ENCODE measurements at places on chromosomes 1 and 21.

DNA sequence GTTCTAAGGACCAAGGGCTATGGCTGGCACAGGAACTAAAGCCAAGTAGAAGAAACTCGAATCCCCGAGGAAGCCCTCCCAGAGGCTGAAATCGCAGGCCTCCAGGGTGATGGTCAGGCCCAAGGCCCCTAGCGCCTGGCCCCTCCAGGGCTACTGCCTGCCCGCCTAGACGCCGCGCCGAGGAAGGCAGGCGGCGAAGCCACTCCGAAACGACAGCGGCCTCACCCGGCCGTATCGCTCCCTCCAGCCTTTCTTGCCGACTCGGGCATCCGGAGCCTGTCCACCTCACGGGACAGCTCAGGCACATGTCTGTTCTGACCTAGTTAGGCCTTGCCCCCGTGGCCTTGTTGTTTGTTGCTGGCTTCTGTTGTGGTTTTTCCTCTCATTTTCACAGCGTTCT, 9.7 kb upstream of the LHX8 start:
- DNase-seq = no peak

DNA sequence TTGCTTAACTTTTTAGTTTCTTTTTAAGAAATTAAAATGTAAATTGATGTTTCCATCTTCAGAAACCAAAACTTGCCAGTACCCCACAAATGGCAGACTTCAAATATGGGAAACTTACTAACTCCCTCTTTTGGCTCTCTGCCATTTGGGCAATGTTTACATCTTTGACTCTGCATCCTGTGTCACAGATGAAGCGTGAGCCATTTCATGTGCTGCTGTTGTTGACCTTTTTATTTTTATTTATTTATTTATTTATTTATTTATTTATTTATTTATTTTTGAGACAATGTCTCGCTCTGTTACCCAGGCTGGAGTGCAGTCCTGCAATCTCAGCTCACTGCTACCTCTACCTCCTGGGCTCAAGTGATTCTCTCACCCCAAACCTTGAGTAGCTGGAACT, 16.0 kb upstream of the COG2 start:
- no peak for DNase-seq

DNA sequence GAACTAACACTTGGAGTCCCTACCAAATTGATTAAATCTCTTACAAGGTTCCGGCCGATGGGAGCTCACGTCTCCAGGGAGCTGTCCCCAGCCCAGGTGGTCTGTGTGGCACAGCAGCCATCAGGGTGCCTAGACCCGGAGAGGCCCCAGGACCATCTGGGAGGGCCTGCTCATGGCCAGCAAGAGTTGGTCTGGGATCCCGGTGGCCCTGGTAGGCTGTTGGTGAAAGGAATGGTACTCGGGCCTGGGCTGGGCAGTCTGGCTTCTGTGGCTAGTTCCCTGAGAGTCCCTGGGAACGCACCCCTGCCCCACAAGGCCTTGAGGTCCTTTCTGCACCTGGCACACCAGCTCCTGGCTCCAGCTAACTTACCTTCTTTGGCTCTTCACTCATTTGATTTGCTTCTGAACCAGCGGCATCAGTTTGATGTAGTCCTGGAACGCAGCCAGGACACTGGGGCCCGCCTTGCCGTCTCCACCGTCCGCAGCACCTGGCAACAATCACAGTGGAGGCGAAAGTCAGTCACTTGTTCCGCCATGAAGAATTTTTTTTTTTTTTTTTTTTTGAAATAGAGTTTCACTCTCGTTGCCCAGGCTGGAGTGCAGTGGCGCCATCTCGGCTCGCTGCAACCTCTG, 62.5 kb downstream of the SCCPDH start:
- no peak for DNase-seq

- no peak for DNase-seq
Measured at GRCh38 chr1:107464827-107465226, 324.0 kb downstream of the NTNG1 start.

- DNase-seq = no peak
Measured at GRCh38 chr1:54294887-54295286, 94.9 kb downstream of the MRPL37 start.

- DNase-seq = no peak
Measured at GRCh38 chr1:155947292-155947691, 5.9 kb downstream of the RXFP4 start.

DNA sequence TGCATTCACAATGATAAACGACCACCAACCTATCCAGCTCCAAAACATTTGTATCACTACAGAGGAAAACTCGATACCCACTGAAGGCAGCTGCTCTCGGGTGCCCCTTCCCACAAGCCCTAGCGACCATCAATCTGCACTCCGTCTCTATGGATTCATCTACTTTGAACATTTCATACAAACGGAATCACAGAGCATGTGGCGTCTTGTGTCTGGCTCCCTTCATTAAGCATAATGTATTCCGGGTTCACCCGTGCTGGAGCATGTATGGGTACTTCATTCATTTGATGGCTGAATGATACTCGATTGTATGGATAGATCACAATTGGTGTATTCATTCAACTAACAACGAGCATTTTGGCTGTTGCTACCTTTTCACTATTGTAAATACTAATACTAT, 340.2 kb downstream of the SMYD3 start:
- no peak for DNase-seq

GRCh38 chr1:56975446-56975845, 9.6 kb upstream of the C8B start:
- no peak for DNase-seq

DNA sequence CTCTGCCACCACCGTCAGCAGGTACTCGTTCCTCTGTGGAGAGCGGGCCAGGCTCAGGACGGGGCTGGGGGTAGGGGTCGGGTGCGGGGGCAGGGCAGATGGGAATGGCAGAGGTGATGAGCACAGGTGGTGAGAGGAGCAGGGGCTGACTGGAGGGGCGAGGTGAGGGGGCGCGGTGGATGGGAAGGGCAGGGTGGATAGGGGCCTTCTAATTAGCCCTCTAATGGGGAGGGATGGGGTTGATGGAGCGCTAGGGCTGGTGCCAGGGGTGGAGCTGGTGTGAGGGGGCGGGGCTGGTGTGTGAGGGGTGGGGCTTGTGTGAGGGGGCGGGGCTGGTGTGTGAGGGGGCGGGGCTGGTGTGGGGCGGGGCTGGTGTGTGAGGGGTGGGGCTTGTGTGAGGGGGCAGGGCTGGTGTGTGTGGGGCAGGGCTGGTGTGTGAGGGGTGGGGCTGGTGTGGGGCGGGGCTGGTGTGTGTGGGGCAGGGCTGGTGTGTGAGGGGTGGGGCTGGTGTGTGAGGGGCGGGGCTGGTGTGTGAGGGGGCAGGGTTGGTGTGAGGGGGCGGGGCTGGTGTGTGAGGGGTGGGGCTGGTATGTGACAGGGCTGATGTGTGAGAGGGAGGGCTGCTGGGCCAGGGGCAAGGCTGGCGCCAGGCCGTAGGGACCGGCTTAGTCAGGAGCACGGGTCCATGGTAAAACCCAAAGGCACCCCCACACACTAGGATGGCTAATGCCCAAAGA, 5.9 kb downstream of the KRTAP10-1 start:
- no peak for DNase-seq

DNA sequence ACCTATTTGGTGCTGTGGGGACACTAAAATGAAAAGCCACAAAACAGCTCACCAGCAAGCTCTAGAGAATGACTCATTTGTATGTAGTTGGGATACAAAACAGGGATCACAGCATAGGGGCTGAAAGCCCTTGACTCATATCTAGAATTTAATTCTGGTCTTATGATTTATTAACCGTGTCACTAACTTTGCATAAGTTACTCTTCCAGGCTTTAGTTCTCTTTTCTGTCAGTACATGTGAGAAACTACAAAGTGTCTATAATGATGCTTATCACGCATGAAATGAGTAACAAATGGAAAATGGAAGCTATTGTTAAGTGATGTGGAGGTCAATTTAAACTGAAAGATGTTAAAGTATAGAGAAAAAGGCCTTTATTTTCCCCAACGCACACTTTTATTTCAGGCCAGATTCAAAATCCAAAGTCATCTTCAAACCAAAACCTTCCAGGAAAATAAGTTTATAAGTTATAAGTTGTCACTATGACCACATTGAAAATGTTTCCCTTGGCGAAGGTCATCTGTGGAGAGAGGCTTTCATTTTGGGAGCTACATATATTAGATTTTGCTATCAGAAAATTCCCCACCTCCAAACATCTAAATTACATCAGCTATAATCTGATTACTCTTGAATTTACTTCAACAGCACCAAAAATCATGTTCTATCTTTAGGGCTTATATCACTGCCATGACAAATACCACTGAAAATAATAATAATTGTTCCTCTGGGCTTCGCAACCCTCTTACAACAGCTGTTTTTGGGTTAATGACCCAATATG, 430.5 kb downstream of the MRPL39 start:
- DNase-seq = peak; percentile 64

- DNase-seq = no peak
Measured at GRCh38 chr1:21670059-21670881, 1.1 kb upstream of the RAP1GAP start.

- DNase-seq = no peak
Measured at GRCh38 chr1:31433396-31433930, 20.4 kb downstream of the SERINC2 start.

- no peak for DNase-seq
Measured at GRCh38 chr1:198942466-198942865, 303.6 kb downstream of the PTPRC start.

DNA sequence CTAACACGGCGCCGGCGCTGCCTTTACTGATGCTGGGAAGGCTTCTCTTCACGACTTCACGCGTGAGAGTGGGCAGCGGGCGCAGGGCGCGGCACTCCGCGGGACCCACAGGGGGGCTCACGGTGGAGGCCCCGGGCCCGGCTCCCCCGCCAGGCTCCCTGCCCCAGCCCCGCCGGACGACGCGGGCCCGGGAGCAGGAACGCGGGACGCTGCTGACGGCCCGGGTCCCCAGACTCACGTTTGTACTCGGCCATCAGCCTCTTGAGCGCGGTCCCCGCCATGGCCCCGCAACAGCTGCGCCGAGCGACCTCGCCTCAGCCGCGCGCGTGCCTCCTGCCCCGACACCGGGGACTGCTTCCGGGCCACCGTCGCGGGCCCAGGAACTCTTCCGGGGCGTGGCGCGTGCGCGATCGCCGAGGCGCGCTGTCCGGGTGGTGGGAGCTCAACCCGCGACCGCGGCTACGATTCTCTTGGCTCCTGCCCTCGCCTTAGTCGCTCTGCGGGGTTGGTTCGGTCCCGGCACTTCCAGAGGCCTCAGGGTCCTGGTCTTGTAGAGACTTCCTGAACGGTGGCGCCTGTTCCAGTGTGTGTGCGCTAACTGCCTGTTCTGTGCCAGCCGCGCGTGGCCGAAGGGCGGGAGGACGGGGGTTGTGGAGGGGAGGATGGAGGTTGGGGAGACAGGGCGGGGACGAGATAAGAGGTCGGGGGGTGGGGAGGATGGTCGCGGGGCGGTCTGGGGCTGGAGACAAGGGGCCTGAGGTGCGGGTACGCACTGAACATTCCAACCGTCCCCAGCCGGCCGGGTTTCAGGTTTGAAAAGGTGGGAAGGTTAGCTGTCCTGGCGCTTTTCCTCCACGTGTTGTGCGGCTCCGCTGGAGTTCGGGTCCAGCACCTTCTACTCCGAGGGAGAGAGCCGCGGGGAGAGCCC, at the start of gene UBE2G2:
Gene UBE2G2 (minus strand): TSS at position 353 of the 928 bp plus-strand sequence. CDS start 72 bp downstream, at position 281.
- peak; percentile 51 for DNase-seq

GRCh38 chr1:222334026-222334680, 213.8 kb downstream of the HHIPL2 start:
- peak; percentile 74 for DNase-seq

DNA sequence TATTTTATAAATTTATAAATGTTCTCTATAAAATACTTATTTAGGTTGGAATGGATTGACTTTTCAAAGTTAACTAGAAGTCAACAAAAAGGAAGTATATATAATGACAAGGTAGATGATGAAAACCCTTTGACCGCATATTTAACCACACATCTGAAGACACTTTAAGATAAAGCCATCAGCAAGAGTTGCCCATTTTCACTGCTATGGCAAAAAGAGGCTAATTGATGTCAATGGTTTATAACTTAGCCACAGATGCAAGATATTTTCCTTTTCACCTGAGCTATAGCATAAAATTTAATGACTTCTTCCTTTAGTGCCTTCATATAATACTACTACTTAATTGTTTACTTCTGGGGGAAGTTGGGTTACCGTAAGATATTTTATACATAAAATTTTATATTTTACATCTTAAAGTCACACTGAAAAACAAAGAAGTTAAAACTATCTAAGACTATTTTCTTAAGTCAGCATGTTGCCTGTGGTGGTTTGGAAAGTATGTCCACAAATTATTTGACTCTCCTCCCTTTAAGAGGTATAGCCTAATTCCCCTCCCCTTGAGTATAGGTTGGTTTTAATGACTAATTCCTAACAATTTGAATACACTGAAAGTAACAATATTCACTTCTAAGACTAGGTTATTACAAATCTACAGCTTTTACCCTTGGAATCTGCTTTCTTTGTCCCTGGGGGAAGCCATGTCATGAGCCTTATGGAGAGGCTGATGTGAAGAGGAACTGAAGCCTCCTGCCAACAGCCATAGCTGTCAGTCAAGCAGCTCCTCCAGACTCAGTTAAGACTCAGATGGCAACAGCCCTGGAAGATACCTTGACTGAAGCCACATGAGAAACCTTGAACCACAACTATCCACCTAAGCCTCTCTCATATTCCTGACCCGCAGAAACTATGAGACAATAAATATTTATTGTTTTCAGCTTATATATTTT, 40.3 kb upstream of the LRRC8B start:
- DNase-seq = no peak

DNA sequence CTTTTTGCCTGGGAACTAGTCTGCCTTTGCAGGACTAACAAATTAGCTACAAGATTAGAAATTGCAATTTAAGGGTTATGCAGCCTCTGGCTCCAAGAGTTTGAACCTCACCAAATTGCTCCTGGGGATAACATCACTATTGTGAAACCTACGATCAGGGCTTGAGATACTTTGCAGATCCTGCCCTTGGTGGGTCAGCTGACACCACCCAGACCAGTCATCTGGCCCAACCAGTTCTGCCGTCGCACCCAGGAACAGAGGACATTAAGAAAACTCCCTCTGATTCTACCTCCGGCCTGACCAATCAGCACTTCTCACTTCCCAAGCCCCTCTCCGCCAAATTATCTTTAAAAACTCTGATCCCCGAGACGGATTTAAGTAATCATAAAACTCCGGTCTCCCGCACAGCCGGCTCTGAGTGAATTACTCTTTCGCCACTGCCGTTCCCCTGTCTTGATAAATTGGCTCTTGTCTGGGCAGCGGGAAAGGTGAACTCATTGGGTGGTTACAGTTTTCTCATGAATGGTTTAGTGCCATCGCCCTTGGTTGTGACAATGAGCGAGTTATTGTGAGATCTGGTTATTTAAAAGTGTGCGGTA, 32.9 kb upstream of the B3GALT5 start:
- DNase-seq = no peak

- DNase-seq = peak; percentile 66
Measured at GRCh38 chr1:93846206-93846991, 32.6 kb downstream of the DNTTIP2 start.

- no peak for DNase-seq
Measured at GRCh38 chr1:166029196-166029945, 137.4 kb downstream of the FAM78B start.

DNA sequence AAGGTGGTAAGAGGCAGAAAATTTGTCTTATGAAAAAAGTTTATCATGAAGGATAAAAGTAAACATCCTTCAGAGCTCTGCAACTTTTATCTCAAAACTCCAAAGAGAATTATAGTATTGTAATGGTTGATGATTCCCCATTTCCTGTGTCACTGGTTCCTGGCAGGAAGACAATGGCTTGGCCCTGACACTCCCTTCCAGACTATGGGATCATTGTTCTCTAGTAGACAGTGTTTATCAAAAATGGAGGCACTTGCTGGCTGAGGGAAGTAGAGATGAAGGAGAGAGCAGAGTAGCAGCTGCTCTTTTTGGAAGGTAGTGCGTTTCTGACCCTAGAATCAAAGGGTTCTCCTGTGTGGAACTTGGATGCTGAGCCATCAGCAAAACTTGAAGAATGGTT, 145.9 kb upstream of the ATP1B1 start:
- DNase-seq = no peak

GRCh38 chr21:35234725-35235124, 185.6 kb upstream of the RUNX1 start:
- no peak for DNase-seq

Data from RCC 7860 (cell line).